ENCODE measurements at places on chromosomes 2 and 18.

- no peak for DNase-seq
Measured at GRCh38 chr2:132638313-132639040, 31.5 kb downstream of the LYPD1 start.

- no peak for DNase-seq
Measured at GRCh38 chr2:106195981-106196380, 1.9 kb upstream of the UXS1 start.

DNA sequence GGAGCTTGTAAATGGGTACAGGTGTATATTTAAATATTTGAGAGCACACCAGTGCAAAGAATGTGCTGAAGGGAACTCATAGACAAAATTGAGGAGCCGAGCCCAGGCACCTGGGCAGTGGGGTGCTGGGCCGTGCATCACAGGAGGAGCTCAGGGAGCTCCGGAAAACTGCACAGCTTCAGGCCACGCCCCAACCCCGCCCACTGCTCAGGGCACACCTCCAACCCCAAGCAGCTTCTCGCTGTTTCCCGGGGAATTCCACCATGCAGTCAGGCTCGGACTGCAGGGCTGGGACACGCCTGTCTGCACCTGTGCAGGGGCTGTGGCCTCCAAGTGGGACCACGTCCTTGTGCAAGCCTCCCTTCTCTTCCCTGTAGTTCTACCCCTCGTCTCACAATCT is 243.0 kb downstream of the HDAC4 start:
- DNase-seq, result no peak

GRCh38 chr2:161426922-161427663 is 11.0 kb downstream of the TBR1 start:
- no peak for DNase-seq

DNA sequence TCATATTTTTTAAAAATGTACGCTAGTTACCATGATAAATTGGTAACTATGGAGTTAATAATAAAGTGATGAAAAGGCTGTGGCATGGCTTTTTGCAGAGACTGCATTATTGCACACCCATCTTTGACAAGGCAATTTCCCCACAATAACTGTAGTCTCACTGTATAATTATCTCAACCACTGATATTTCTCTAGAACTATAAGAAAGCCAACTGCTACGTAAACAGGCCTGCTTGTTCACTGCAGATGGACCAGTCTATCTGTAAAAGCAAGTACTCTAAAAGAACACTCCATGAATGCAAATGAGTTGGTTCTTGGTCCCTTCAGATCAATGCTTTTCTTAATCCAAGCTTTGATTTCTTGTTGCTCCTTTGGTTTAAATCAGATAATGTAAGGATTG is 218.7 kb downstream of the RBM43 start:
- no peak for DNase-seq

GRCh38 chr2:189505492-189505891 is 64.2 kb downstream of the WDR75 start:
- DNase-seq, result no peak

DNA sequence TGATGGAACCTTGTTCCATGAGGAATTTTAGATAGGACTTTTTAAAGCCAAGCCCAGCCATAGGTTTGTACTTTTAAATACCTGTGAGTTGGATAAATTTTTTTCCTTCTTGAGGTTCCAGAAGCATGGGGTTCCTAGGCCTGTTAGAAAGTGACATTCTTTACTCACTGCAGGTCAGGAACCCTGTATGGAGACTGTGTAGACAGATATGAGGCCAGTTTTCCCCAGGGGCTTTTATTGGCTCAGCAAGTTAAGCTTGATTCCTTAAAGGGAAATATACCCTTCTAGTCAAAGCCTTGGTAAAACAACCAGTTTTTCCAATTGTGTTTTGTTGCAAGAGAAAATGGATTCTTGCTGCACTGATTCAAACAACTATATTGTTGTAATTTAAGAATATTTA is 38.4 kb upstream of the GMCL1 start:
- no peak for DNase-seq

- DNase-seq, result no peak
Measured at GRCh38 chr2:240132651-240132980, 3.5 kb downstream of the COPS9 start.

DNA sequence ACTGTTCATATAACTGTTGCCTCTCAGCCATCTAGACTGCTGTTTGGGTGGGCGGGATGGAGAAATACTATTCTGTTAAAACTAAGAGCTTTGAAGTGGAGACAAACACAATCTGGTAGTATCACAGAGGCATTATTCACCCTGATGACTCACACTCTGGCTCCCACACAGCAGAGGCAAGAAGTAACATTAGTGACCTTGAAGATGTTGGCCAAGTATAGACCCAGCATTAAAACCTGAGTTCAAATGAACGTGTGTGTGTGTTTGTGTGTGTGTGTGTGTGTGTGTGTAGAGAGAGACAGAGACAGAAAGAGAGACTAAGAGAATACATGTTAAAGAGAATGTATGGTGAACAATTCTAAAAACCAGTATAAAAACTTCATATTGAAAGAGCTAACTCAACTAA is 22.5 kb upstream of the ACVR1 start:
- peak; percentile 79 for DNase-seq

GRCh38 chr18:79792096-79792987 is 5.4 kb upstream of the KCNG2 start:
- no peak for DNase-seq

GRCh38 chr2:40844353-40845277 is 392.7 kb upstream of the SLC8A1 start:
- DNase-seq, result no peak

DNA sequence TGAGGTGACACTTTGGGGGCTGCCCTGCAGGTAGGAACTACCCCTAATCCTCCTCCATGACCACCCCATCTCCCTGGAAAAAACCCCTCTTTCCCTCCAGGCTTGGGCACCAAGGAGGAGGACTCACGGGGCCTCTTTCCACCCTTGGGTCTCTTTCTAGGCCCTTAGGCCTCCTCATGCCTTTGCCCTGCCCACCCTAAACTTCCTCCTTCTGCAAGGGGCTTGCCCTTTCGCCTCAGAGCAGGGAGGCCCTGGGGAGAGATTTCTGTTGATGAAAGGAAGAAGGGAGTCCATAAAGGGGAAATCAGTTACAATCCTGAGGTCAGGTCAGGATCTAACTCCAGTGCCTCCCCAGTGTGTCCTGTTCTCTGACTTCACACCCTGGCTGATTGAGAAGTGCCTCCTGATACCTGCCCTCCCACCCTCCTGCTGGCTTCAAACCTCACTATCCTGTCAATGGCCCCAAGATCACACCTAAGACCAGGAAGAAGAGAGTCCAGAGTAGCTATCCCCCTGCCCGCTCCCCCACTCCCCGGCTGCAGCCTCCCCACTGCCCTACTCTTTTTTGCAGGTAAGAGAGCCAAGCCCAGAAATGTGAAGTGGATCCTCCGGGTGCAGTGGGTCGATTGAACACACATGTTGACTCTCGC is 16.7 kb upstream of the TNS1 start:
- no peak for DNase-seq

DNA sequence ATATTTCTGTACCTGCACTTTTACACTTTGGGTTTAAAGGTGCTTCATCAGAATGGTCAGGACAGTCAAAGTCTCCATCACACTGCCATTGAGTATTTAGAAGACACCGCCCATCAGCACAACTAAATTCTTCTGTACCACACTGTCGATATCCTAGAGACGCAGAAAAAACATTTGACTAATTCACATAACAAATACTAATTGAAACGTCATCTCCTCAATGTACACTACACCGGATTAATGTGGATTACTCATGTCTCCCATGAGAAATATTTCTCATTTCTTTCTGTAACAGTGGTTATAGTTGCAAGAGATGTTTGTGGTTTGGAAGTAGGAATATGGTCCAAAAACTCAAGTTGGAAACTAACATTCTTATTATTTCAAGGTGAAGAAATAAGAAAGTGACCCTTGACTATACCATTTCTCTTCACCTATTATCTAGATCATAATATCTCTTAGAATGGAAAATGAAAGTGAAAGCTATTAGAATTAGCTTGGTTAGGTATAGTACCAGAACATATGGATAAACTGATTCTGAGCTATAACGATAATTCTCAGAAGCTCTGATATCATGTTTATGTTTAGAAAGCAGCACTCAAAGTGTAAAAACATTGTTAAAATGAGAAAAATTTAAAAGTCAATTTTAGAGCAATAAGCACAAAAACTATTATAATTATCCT is 1627.7 kb downstream of the LRP1B start:
- no peak for DNase-seq

GRCh38 chr2:80149991-80150390 is 154.6 kb downstream of the LRRTM1 start:
- DNase-seq, result no peak

GRCh38 chr2:10987439-10987838 is 75.7 kb downstream of the KCNF1 start:
- DNase-seq, result no peak

DNA sequence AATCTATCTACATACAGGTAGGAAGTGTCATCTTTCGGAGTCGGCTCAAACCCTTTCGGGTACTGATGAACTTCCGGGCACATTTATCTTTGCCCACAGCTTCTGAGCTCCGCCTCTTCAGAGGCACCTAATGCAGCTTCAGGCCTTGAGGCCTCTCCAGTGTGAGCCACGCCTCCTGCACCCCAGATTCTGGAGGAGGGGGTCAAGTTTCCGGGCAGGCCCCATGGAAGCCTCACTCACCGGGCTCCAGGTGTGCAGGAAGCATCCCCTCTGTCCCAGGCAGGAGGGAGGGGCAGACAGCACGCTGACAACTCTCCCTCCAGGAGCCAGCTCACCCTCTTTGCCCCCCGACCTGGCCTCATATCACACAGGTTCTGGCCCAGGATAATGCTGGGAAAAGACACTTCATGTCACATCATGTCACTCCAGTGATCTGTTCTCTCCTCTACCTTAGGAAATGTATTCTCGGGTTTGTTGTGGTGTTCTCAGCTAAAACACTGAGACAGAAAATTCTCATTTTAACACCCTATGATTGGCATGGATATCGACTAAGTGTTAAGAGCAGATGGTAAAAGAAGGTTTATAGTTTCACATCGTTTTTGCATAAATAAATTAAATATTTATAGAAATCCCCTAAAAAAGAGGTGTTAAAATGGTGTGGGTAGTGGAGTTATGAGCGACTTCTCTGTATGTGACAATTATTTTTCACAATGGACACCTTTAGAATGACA is 46.2 kb upstream of the COPS8 start:
- DNase-seq, result no peak

DNA sequence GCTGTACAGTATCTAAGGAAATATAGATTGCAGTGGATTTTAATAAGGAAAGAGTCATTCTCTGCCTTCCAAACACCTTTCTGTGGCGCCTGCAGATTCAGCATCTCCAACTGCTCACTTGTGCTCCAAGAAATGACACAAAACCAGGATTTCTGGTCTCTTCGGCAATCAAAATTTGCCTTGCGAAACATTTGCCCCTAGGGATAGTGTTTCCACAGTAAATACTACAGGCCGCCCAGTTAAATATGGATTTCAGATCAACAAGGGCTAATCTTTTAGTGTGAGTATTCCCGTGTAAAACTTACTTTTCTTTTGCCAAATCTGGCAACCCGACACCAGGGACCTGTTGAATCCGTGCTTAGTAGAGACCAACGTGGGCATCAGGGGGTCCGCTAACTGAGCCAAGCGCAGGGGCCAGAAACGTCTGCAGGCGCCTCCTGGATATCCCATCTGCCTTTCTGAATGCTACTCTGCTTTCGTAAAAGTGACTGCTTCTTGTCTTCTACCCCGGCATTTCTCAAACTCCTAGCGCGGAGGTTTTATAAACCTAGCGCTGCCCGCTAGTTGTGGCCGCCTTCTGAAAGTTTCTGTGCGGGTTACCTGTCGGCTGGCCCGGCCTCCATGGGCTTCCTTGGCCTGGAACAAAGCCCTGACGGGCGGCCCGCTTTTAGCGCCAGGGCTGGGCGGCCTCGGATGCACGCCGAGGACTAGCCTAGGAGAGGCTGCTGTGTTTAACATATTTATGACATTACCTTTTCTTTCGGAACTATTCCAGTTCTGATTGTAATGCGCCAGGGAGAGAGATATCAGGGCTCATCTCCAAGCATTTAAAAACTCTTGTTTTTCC is 2.5 kb downstream of the CYP1B1 start:
- no peak for DNase-seq
